ENCODE measurements at places on chromosomes 2 and 18.

DNA sequence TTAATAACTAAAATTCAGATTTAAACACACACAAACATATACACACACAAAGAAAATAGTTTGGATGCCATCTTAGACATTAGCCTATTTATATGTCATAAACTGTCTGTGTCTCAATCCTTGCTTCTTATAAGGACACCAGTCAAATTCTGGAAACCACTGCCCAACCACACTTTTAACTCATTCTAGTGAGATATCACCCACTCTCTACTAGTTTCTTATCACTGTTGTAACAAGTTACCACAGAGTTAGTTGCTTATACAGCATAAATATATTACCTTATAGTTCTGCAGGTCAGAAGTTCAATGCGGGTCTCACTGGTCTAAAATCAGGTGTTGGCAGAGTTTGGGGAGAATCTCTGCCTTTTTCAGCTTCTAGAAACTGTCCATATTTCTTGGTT, 239.1 kb downstream of the MTX2 start:
- no peak for DNase-seq

DNA sequence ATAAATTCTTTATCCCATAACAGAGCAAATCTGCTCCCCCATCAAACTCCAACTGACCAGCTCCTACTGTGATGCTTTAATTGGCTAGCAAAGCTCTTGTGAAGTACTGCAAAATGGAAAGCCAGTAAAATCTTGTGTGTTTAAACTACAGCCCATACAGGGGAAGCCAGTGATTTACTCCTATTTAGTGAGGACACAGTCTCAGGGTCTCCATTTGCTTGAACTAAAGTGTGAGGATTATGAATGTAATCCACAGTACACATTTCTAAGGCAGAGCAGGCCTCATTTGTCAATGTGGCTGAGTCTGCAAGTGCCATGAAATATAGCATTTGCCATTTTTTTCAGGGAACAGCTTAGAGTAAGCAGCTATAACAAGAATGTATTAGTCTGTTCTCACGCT, 259.3 kb downstream of the PIEZO2 start:
- no peak for DNase-seq

DNA sequence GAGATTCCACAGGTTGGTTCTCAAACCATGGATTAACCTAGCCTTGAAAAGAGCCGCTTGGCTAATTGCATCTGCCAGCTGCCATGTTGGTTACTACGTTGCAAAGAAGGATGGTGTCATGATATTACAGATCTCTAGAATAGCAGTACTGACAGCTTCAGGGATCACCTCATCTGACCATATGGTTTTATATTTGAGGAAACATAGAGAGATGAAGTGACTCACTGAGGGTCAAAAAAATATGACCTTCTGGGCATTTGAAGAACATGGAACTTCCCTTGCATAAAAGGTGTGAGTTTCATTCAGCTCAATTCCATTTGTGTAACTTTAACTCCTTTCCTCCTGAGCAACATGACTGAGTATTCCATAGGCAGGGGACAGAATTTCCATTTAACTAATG, 242.3 kb downstream of the SETBP1 start:
- no peak for DNase-seq

DNA sequence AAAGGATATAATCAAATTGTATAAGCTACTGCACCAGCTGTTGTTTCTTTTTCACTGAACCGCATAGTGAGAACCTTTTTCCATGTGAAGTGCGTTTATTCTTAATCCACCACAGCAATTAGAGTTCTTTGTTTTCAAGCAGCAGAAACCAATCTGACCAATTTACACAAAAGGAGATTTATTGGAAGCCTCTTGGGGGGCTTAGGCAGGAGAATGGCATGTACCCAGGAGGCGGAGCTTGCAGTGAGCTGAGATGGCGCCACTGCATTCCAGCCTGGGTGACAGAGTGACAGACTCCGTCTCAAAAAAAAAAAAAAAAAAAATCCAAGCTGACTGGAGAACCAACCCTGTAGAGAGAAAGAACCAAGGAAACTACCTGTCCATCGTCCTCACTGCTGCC, 10.0 kb downstream of the ADNP2 start:
- no peak for DNase-seq

- no peak for DNase-seq
These were observed 12.5 kb downstream of the CTDP1 start for GRCh38 chr18:79692056-79692455.

DNA sequence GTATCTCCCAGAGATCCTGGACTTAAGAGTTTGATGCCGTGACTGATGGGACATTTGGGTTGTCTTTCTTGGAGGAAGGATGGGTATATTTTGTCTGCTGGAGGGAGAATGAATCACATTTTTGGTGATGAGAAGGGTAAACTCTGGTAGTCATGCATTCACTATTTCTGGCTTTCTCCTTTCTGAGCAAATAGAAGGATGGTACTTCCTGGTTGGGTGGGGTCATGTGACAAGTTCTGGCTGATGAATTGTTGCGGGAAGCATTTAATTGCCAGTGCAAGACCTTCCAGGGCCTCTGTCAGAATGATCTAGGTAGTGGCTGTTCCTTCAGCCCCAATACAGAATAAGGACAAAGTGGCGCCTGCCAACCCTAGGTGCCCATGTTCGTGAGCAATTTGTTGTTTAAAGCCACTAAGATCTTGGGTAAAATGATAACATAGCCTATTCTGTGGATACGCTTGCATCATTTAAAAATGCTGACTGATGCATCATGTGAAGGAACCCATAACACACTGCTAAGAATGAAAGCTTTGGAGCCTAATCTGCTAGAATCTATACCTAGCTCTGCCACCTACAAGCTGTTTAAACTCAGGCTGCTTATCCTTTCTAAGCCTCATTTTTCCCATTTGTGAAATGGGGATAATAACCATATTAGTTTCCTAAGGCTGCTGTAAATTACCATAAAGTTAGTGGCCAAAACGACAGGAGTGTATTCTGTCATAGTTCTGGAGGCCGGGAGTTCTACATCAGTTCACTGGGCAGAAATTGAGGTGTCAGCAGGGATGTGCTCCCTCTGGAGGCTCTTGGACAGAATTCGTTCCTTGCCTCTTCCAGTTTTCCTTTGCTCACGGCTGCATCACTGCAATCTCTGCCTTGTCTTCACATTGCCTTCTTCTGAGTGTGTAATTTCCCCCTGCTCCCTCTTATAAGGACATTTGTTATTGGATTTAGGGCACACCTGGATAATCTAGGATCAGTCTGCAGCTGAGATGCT, 281.3 kb downstream of the AGPS start:
- DNase-seq = no peak

- no peak for DNase-seq
These were observed 254.6 kb downstream of the SH3BP4 start for GRCh38 chr2:235206399-235206798.

GRCh38 chr18:22411446-22411845, 6.3 kb downstream of the CTAGE1 start:
- DNase-seq = no peak

- DNase-seq = no peak
These were observed 25.5 kb upstream of the KCNG2 start for GRCh38 chr18:79772108-79772864.

DNA sequence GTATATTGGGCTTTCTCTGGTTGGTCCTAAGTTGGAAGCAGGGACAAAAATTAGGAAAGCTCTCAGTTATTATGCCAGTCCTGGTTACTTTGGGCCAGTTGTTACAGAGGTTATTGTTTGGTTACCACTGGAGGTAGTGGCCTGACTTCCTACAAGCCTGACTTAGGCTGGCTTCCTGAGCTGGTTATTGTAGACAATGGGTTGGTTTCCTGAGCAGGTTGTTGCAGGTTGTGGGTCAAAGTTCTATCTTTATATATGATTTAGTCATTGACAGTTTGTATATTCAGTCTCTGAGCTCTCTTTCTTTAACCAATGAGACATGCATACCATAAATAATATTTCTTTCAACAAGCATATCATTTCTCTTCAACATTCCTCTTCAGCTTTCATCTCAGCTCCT, 58.7 kb upstream of the RPE start:
- DNase-seq = no peak

DNA sequence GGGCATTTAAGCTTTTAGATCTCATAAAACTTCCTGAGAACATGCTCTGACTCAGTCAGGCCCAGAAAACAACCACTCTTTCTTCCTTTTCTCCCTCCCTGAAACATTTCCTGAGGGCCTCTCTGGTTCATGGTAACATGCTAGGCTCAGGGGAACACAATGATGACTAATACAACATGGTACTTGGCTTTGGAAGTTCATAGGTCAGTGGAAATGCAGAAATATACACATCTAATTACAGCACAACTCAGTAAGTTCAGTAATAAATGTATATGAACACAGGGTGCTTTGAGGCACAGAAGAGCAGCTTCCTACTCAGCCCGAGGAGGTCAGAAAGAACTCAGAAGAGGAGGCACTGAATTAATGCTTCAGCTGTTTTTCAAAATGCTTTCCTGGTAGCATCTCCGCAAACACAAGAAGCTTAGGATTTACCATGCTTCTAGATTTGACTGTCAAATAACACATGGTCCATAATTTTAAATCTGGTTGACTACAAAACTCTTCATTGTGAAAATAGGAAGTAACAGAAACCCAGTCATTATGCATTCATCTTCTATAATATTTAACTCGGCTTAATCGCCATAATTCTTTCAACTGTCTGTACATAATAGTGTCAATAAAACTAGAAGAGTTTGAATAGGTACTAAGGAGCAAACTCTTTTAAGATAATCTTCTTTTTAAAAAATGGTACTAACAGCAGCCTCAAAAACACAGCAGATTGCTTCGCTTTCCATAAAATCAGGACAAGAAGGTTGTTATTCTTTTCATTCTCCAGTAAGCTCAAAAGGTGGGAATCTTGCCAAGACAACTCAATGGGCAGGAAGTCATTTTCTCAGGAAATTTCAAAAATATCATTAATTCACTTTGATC, 251.3 kb downstream of the DLGAP1 start:
- no peak for DNase-seq

- no peak for DNase-seq
These were observed 63.2 kb downstream of the ASAP2 start for GRCh38 chr2:9269695-9270360.

DNA sequence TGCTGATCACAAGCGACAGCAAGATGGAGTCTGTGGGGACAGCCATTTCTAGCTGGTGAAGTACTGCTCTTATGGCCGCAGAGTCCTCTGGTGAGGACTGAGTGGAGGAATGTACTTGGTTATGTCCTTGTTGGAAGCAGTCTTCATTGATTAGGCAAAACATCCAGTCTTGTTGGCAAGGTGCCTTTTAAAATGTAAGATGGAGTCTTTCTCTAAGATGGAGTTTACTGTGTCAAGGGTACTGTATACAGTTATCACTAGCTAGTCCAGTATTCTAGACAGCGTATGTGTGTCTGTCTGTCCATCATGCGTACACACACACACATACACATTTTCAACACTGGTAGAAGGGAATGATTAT, 74.8 kb downstream of the NPAS2 start:
- DNase-seq = no peak

DNA sequence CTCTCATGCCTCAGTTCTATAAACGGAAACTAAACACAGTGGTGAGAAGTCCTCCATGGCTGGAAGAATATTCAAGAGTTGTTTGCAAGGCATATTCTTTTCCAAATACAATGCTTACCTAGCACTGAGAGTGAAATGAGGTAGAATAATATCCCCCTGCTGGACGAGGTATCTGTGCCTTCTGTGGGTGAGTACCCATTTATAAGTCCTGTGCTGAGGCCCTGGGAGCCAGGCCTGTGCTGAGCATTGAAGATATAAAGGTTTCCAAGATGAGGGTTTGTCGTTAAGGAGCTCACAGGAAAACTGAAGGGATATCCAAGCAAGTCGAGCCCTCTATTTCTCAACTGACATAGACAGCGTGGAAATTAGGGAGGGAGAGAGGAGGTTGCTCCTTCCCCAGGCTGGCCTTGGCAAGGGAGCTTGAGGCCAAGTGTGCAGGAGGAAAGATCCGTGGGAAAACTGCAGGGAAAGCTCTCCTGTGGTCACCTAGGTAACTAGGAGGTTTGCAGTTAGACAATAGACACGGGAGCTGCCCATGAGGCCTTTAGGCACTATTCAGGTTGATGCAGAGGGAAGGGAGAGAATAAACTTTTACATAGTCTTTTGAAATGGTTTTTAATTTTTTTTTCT, 17.6 kb downstream of the PTPRM start:
- DNase-seq = no peak

GRCh38 chr2:64179582-64180321, 35.5 kb upstream of the PELI1 start:
- DNase-seq = no peak

GRCh38 chr2:40872580-40872979, 420.7 kb upstream of the SLC8A1 start:
- DNase-seq = no peak

- no peak for DNase-seq
These were observed 57.8 kb downstream of the VIL1 start for GRCh38 chr2:218476676-218477075.

DNA sequence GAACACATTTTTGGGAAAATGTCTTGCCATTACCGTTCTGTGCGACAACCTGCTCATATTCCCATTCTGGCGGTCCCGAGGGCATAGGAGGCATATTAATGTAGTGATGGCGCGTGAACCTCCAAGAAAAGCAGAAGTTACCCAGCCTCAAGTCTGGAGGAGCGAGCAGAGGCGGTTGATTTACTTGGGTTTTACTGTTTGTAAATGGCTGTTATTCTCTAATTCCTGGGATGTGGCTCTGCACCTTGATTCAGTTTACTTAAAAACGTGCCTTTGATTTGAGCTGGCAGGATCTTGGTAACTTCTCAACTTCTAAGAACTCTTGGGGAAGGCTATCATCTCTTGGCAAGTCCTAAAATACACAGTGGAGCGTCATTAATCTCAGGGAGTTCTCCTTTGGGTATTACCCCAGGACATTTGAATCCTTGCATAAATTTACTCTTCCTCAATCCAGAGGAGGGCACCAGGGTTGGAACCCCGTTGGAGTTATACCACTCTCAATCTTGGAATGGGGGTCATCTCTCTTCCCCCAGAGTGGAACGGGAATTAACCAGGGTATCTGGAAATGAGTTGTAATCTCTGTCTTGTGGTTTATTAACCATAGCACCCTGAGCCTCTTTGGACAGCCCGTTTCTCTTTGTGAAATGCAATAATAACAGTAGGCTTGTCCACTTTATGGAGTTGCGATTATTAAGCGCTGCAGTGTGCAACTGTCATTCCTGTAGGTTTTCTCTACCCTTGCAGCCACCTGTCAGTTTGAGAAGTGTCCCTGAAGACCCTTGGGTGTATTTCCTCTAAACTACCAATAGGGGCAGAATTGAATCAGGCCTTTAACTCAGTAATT, 2.1 kb downstream of the HK2 start:
- DNase-seq = no peak

DNA sequence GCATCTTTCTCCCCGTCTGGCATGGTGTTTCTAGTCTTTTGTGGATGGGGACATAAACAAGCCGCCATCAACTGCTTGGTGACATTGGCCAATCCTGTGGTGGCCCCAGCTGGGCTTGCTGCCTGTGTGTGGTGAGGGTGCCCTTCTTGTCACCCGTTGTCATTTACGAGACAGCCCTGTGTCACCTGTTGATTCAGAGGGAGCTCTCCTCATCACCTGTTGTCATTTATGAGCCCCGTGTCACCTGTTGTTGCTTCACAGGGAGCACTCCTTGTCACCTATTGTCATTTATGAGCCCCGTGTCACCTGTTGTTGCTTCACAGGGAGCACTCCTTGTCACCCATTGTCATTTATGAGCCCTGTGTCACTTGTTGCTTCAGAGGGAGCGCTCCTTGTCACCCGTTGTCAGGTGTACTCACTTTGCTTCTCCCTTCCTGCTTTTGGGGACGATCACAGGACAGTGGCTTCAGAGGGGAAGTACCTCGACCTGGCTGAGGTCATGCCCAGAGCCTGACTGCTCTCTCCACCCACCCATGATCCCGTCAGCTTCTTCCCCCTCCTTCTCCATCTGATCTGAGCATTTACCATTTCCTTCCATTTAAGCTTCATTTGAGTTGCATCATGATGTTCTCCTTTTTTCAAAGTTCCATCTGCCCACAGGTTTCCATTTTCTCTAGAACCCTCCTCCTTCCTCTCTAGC, 29.1 kb downstream of the HPCAL1 start:
- DNase-seq = peak; percentile 38
